ENCODE measurements at places on chromosomes 6 and 20.

DNA sequence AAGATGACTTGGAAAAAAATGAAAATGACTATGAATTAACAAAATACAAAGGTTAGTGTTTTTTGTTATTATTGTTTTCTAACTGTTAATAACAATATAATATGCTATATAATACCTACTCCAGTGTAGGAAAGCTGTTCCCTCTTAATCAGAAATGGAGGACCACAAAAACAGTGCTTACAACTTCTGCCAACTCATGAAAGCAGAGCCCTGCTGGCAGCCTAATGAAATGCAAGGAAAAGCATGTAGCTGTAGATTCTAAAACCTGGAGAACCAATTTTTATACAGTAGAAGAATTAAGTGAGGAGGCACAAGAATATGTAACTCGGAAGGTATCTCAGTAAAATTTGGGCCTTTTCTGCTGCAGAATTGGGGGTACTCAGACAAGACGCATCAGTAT is 29.4 kb downstream of the PHIP start:
- peak; percentile 5 for DNase-seq

DNA sequence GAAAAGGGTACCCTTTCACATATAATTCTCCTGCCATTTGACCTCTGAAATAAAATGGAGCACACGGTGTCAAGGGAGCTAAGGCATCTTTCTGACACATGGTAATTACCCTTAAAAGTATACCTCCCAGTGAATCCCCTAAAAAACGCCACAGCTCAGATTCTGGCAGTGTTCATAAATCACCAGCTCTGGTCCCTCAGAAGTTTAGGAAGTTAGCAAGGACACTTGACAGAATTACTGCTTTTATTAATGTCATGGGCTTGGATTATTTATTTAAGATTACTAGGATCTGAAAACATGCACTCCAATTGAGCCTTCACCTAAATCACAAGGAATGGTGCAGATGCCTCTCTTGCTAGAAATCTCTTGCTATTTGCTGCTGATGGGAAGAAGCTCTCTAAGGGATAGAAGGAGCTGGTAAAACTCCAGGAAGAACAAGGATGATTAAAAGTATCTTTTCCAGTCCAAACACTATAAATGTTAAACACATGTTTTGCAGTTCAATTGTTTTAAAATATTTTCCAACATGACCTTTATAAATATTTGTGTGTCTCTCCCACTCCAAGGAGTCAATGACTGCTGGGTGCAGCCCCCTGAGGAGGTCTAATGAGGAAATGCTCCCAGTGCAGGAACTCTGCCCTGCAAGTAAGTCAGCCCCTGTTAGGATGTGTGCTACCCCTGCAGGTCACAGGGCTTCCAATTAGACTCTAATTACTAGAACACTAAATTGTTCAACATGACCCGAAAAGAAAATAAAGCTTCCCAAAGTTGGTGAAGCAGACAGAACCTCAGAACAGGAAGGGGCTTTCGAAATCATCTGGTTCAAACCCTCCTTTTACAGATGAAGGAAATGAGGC is 230.3 kb downstream of the TFAP2A start:
- DNase-seq: no peak

GRCh38 chr20:31505903-31506302 is 8.3 kb upstream of the HM13 start:
- DNase-seq: no peak

- DNase-seq: no peak
Observed at GRCh38 chr6:43770372-43771209, 580 bp downstream of the VEGFA start.

GRCh38 chr20:60804918-60805630 is 447.0 kb upstream of the CDH4 start:
- no peak for DNase-seq

GRCh38 chr6:118735320-118735719 is 83.9 kb upstream of the CEP85L start:
- DNase-seq: no peak

DNA sequence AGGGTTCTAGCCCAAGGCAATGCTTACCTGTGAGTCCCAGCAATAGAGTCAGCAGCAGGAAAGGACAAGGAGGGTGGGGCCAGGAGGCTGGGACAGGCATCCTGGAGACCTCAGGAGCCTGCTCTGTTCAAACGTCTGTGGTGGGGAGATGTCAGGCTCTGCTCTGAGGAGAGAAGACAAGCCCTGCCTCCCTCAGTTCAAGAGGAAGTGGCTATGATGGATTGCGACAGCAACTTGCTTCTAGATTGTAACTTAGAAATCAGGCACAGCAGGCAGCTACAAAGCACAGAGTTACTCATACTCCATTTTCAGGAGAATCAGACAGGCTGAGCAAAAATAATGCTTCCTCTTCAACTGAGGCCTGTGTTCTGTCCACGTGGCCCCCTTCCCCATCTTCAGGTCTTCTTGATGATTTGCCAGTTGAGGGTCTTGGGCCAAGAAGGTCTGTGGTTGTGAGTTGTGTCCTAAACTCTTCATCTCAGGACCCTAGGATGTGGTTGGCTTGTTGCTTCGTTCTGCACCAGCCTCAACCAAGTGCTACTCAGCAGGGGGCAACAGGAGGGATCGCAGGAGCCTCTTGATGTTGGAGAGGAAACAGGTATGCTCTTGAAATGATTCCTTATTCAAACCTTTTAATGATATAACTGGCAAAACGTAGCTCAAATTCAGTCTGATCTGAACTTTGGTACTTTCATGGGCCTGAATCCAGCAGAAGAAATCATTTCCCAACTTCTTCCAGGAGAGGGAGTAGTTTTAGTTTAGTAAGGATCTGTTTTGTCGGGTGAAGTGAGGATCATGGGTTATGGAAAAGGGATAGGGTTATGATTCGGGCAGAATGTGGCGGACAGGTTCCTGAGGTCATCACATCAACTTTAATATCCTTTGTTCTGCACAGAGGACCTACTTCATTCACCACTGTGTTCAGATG is 31.0 kb downstream of the SIRPB1 start:
- DNase-seq: no peak

DNA sequence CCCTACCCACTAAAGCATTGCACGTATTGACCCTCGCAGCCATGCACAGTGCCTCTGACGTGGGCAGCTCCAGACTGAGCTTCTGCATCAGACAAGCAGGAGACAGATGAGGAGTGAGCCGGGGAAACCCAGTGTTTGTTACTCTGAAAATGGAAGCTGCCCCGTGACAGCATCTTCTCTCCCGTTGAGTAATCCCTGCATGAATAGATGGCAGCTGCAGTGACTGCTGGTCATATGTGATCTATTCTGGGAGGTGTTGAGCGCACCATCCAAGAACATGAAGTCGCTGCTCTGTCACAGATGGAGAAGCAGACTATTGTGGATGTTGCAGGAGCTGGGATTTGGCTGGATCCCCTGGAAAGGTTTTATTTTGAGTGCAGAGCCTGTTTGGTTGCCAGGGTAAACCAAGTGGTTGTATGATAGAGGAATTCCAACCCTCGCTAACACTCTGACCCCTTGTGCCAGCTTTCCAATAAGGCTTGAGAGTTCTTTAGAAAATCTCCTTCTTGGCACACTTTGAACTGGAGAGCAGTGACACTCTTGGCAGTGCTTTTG is 242.2 kb downstream of the NRN1 start:
- no peak for DNase-seq

GRCh38 chr6:31851485-31851832 is 11.2 kb downstream of the NEU1 start:
- no peak for DNase-seq

DNA sequence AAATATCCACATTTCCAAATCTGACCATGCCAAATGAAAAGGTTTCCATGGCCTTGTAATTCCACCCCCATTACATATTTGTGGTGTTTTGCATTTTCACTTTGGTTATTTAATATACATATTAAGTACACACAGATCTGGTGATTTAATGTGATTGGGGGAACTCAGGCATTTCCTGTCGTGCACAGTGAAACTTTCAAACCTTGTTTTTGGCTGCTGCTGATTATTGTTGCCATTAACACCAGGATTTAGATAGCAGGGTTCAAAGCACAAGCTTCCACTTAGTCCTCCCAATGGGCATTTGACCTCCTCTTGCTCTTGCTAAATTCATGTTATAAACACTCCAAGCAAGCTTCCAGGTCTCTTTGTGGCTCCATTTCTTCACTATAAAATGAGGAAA is 166.5 kb downstream of the SOBP start:
- DNase-seq: peak; percentile 39

DNA sequence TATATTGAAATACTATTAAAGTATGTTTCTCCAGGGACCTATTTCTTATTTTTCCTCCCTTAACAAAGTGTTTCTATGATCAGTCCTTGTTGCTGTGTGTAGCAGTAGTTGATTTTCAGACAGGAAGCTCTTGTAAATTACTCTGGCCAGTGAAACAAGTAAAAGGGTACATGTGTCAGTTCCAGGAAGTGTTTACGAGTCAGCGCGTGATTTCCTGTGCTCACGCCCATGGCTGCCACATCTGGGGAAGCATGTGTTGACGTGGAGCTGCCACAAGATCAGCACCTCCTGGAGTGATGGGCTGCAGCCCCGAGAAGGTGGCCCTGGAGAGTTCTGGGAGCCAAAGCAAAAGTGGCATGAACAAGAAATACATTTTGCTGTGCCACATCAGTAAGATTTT is 38.6 kb upstream of the GGTLC1 start:
- no peak for DNase-seq

GRCh38 chr6:14022673-14023072 is 94.9 kb upstream of the CD83 start:
- no peak for DNase-seq

GRCh38 chr20:35326021-35326739 is 34.0 kb upstream of the FAM83C start:
- DNase-seq: no peak

GRCh38 chr6:22800451-22800850 is 231.1 kb downstream of the HDGFL1 start:
- no peak for DNase-seq

DNA sequence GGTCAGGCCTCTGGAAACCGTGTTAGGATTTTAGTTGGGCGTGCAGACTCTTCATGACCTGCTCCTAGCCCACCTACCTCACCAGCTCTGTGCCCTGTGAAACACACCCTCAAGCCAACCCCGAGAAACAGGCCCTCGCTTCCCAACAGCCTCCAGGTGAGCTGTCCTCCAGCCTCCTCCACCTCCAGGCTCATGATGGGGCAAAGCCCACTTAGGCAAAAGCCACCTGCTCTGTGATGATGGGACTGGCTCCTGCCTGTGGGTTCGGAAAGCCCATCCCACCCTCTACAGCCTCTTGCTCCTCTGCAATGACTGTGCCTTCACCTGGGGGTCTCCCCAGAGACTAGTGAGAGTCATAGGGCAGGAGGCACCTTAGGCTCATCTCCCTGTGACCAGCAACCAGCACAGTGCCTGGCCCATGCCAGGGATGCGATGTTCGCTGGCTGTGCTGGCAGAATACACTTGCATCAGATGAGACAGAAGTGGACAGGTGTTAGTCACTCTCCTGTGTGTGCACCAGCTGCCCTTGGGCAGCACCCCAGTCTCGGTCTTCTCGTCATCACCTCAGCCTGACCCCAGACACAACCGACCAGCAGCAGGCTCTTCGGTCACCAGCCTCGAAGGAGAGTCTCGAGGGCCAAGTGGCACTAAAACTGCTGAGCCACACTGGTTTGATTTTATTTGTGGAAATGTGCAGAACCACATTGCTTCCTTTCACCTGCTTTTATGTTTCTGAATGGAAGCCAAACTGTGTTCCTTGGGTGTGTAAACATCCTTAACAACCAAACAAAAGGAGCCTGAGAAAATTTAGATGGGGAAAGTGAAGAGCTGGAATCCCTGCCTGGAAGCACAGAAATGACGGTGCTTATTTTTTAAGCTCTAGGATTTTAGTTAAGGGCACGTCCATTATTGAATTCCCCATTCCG is 10.7 kb downstream of the PXDC1 start:
- DNase-seq: no peak
